ENCODE measurements at places on chromosomes 4 and X.

GRCh38 chr4:120777459-120777858 lies 145.1 kb downstream of the PRDM5 start:
- DNase-seq: no peak

DNA sequence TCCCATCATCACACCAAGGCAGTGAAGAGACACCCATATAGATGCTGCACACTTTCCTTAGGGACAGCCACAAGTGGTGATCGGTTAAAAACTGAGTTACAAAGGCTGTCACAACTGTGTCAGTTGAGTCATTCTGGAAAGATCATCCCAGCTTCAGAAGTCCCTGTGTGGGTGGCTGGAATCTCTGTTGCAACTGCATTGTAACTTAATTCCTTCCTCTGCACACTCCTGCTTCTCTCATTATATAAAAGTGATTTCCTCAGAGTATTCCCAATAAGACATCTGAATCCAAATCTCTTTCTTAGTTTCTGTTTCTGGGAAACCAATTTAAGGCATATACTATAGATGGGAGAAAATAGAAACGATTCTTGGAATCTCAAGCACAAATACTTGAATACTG lies 88.1 kb downstream of the FSTL5 start:
- DNase-seq: no peak

GRCh38 chrX:130030826-130031225 lies 48.4 kb downstream of the BCORL1 start:
- no peak for DNase-seq

- no peak for DNase-seq
Observed at GRCh38 chr4:71444395-71444794, 105.6 kb downstream of the SLC4A4 start.

DNA sequence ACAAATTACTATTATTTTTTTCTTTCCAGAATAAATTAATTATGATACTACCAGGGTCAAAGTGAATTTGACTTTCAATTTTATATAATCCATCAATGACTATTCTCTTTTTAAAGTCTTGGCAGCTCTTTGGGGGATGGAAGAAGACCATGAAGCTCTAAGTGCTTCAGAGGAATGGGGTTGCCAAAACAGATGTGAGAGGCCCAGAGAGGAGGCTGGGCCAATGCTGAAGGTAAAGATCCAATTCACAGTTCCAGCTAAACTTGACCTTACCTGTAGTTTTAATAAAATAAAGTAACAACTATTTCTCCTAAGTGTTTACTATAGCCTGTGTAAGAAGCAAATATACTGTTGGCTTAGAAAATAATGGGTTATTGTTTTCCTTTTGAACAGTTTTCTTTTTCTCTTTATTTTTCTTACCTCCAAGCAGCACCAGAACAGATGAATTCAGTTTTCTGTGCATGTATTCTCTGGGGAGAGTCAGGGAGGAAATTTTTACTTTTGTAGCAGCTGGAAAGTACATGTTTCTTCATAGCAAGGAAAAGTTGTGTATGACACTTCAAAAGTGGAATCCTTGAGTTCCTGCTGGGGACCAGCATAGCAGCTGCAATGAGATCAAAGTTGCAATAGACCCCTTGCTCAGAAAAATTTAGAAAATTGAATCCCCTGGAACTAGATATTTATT lies 104.9 kb downstream of the CEP44 start:
- no peak for DNase-seq

DNA sequence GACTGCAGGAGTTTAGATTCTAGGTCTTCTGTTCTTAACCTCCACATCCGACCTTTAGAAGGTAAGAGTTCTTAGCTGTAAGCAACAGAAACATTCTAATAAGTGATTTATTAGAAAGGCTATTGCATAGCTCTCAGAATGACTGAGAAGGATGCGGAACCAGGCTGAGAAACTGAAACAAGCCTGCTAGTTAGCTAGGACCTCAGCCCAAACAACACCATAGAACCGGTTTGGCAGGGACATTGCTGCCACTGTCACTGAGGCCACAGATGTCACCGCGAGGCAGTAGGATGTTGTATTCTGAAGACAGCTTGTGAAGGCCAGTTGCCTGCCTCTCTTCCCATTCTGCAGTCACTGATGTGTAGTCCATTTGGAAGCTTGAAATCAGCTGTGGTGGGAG lies 160.0 kb upstream of the ARX start:
- DNase-seq: no peak

DNA sequence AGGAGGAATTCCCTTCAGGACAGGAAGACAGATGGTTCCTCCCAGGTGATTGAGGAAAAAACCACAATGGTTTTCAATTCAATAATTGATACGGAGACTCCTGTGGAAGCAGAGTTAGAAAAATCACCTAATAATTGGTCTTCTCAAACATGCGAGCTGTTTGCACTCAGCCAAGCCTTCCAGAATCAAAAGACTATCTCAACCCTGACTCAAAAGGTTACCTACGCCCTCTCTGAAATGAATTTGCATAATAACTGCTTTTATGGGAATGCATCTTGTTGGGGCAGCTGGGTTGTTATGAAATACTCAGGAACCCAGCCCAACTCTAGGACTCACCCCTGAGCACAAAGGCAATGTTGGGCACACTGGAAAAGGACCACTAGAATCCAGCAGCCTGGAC lies 66.9 kb upstream of the ARSJ start:
- DNase-seq: no peak

GRCh38 chrX:115958687-115959359 lies 211.7 kb upstream of the AGTR2 start:
- no peak for DNase-seq

DNA sequence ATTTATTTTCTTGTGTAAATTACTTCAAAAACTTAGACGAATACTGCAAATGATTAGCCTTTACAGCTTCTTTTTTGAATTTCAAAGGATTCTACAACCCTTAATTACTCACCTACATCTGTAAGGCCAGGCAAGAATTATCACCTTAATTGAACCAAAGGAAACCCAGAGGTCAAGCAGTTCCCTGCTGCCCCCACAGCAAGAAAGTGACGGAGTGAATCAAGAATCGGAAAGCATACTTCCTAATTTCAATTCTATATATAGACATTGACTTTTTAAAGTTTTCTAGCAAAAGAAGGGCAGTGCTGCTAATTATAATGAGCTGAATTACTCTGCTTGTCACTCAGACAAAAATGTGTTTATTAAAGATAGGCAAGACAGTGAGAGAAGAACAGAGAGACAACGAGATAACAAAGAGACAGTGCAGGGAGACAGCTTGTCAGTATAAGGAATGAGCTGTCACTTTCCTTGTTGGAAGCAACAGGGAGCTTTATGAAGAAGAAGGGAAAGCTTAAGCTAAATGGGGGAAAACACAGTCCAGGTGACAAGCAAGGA lies 47.5 kb upstream of the SPANXN4 start:
- no peak for DNase-seq
